Stimulated activated CD4-positive, alpha-beta T cell treated with anti-CD3 and anti-CD28 coated beads, Interleukin-15, amount 100 ng/mL, for 24 hours (primary cell): ENCODE measurements at places on chromosomes 1 and 21.

- no peak for DNase-seq
These were observed 69.0 kb downstream of the MAGI3 start for GRCh38 chr1:113459279-113459678.

- DNase-seq, result peak; percentile 4
These were observed 1.1 kb downstream of the LPGAT1 start for GRCh38 chr1:211829343-211830054.

GRCh38 chr1:1260843-1261560 is 12.7 kb downstream of the UBE2J2 start:
- DNase-seq, result no peak

DNA sequence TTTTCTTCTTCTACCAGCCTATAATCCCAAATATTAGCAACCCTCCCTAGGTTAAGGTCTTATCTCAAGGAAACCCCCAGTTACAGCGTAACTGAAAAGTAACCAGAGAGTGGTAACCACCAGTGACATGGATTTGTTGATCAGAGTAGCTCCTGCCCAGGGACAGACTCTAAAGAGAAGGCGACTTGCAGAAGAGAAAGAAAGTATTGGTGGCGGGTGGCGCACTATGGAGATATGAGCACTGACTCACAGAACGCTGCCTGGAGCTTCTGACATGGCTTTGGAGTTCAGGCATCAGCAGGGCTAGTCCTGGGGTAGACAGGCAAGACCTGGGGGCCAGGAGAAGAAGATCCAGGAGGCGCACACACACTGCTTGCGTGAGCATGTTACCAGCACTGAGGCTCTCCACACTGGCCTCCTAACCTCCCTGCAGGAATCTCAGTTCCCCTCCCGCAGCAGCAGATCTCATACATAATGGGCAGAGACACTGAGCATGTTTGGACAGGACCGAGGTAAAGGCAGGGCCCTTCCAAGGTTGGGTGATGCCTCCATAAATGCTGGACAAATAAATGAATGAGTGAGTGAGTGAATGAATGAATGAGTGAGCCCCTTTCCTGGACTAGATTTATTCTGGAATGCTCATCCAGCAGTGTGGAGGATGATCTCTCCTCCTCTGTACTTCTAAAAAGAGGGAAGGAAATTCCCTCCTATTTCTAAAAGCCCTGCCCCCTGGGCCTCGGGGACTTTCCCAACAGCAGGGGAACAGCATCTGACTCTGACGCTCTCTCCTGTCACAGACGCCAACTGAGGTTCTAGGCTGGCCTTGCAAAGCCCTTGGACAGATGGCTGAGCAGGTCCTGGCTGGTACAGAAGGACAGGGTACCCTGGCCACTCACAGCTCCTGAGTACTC is 175.5 kb downstream of the CLIC6 start:
- DNase-seq, result no peak

DNA sequence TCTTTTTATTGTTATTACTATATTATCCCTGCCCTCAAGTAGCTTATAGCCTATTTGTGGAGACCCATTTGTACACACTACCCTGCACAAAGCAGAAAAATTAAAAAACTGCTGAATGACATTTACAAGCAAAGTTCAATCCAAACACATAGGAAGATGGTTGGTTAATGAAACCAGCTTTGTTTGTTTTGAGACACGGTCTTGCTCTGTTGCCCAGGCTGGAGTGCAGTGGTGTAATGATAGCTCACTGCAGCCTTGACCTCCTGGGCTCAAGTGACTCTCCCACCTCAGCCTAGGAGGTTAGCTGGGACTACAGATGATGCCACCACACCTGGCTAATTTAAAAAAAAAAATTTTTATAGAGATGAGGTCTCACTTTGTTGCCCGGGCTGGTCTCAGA is 31.6 kb downstream of the TGFB2 start:
- DNase-seq, result no peak

DNA sequence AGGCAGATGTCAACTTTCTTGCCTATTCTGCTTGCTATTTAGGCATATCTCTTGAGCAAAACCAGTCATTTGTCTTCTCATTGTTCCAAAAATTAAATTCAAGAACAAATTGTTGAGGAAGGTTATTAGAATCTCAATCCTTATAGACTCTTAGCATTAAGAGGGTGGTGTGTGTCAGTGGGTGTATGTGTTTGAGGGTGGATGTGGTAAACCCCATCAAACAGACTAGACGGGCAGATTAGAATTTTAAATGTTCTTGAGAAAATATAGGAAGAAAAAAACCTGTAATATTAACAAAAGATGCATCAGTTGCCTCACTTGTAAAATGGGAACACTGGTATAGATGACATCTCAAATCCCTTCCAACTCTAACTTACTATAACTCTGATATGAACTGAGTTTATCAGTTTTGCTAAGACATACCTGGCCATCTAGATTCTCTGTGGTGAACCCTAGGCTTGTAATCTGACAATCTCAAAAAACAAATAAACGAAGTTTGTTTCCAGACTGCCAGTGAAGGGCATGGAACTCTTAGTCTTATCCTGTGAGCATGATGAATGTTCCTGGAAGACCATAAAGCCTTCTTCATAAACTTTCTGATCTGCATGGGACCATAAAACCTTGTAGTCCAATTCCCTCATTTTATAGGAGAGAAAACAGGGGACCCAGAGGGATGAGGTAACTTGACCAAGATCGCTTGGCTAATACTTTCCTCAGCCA is 176.3 kb upstream of the SGIP1 start:
- no peak for DNase-seq

DNA sequence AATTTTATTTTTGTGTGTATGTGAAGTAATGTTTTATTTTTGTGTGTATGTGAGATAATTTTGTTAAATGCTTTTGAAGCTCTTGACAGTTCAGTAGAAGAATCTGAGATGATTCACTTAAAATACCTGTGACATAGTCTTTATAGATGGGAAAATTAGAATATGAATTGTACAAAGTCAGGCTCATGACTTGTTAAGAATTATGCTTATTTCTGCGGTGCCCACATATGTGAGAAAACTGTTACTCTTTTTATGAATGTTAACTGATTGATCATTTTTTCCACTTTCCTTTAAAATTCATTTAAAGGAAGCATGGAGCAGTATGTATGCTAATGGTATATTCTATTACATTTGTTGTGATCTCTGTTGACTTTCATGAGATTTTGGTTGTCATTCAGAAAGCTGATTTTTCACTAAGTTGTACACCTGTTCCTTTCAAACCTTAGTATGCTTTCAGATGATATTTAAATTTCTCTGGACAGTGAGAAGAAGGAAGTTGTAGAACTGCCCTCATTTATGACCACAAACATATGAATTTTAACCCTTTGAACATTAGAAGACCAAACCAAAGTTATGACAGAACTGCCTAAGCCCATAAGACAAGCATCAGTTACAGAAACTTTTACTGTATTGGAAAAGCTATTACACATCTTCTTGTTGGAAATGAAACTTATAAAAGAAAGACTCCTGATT is 110.1 kb downstream of the POU2F1 start:
- DNase-seq, result no peak

DNA sequence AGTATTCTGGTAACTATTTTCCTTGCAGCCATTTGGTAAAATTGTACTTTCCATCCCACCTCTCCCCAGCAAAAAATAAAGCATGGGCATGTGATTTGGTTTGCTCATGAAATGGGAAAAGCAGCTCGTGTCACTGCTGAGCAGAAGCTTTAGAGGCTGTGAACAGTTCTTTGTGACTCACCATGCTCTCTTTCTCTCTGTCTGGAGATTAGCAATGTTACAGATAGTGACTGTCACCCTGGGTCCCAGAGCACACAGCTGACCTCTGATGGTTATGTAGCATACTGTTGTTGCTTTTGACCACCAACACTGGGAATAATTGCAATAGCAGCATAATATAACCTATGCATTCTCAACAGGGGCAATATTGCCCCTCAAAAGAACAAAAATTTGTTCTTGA is 70.6 kb downstream of the RGS2 start:
- DNase-seq, result no peak

- DNase-seq, result peak; percentile 61
These were observed 13.0 kb downstream of the CHIT1 start for GRCh38 chr1:203216274-203217138.

GRCh38 chr1:29309075-29309474 is 72.8 kb downstream of the PTPRU start:
- no peak for DNase-seq

DNA sequence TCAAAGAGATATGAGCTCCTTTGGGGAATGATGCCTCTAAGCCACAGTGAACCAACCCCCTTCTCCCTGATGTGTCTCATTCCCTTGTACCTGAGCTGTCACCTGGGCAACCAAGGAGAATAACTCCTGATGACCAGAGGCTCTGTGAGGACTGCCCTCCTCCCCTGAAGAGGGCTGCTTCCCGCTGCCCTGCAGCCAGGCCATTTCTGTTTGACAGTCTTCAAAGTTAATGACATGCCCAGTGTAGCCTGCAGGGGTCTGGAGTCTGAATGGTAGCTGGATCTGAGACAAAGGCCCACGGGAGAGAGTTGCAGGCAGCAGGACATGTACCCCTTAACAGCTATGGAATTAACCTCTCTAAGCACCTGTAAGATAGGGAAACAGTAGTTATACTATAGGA is 3.4 kb upstream of the SLFNL1 start:
- DNase-seq, result no peak

GRCh38 chr1:169958987-169959386 is 65.3 kb upstream of the SCYL3 start:
- DNase-seq, result no peak

GRCh38 chr1:19824541-19824940 is 9.5 kb upstream of the RNF186 start:
- DNase-seq, result no peak

- no peak for DNase-seq
These were observed 1.7 kb downstream of the CFAP410 start for GRCh38 chr21:44337449-44337848.

GRCh38 chr1:224800486-224801119 is 128.9 kb upstream of the DNAH14 start:
- DNase-seq, result no peak

DNA sequence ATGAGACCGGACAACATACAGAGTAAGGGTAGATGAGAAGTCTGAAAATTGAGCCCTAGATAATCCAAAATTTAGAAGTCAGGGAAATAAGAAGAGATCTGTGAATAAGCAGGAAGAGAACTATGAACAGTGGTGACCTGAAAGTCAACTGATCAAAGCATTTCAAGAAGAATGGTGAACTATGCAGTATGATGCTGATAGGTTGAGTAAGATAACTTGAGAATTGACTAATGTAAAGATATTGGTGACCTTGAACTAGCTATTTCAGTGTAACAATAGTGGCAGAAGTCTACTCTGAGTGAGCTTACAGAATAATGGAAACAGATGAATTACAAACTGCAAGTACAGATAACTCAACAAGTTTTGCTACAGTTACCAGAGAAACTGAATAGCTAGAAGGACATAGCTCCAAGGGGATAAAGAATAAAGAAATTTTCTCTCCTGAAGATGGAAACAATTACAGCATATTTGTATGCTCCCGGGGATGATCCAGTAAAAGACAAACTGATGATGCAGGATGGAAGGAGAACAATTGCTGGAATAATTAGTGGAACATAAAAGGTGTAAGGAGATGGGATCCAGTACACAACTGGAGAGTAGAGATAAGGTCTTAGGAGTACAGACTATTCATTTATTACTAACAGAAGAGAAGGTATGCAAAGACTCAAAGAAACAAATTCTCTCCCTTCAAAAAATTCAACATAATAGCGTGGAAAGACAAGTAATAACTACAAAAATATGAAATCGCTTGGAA is 10.9 kb downstream of the NRDC start:
- DNase-seq, result no peak

GRCh38 chr1:14974361-14974760 is 179.2 kb upstream of the TMEM51 start:
- no peak for DNase-seq

DNA sequence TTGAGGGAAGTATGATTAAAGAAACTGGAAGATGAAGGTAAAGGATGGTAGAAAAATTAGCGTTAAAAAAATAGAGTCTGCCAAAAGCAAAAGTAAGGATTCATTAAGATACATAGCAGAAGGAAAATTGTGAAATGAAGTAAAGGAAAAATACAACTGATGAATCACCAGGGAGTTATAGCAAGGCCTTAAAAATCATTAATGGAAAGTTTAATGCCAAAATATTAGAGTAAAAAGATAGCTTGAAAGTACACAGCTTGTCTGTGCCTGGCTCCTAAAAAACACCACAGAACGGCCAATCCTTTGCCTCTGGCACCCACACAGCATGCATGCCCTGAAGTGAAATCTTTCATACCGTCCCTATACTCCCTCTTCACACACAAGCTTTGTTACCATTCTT is 66.9 kb upstream of the APOBEC4 start:
- no peak for DNase-seq

DNA sequence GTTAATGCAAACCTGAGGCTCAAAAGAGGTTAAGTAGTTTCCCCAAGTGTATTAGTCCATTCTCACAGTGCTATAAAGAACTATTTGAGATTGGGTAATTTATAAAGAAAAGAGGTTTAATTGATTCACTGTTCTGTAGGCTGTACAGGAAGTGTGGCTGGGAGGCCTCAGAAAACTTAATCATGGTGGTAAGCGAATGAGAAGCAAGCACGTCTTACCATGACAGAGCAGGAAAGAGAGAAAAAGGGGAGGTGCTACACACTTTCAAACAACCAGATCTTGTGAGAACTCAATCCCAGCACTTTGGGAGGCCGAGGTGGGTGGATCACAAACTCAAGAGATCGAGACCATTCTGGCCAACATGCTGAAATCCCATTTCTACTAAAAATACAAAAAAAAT is 38.5 kb upstream of the RXRG start:
- no peak for DNase-seq

- no peak for DNase-seq
These were observed 944 bp downstream of the PLPPR5 start for GRCh38 chr1:99003581-99004253.

- DNase-seq, result no peak
These were observed 25.6 kb upstream of the RGS13 start for GRCh38 chr1:192610112-192610889.

GRCh38 chr21:39144191-39144590 is 39.1 kb downstream of the PSMG1 start:
- DNase-seq, result no peak

GRCh38 chr1:221689138-221689537 is 52.8 kb downstream of the DUSP10 start:
- no peak for DNase-seq

DNA sequence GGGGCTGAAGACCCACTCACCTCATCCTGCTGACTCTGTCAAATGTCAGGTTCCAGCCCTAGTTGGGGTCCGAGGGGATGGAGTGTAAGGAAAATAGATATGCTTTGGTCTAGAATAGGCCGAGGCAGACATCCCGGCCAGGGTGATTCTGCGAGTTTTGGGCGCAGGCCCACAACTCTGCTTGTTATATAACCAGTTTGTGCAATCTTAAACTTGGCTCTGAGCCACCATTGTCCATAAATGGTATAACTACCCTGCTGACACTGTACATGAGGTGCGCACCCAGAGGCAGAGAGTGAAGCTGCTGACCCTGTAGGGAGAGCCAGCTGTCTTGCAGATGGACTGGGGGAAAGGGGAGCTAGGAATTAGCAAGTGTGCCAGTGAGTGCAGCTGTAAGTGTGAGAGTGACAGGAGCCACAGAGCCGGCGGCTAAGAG is 1388.8 kb downstream of the AMY1C start:
- DNase-seq, result no peak

DNA sequence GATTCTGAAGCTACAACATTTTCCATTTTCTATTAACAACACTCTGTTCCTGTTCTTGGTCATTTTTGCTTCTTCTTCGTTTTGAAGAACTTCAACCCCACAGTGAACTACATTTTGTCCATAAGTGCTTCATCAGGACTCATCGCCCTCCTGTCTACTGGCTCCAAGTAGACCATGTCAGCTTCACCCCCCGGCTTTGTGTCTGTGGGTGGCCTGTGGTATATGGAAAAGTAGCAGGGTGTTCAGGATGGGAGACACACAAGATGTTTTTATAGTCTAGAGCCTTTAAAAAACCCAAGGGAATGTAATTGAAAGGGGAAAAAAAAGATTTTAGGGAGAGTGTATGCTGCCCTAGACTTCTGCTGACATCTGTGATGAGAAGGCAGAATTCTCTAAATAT is 46.1 kb downstream of the GIPC2 start:
- DNase-seq, result no peak
